ENCODE measurements at places on chromosomes 3 and 15. TPM values are rescaled to one million over a fixed set of nuclear protein-coding genes. Genes with fewer than 3 reads are reported as not detected.

The PTH1R gene
- polyA plus RNA-seq, result 131 TPM

The CLEC3B gene
- 27.7 TPM for polyA plus RNA-seq

The CTXN2 gene
- not detected for polyA plus RNA-seq

The SH2D7 gene
- polyA plus RNA-seq, result 0.42 TPM

The EFCAB12 gene
- 3.8 TPM for polyA plus RNA-seq

The BCL2A1 gene
- 0.21 TPM for polyA plus RNA-seq

The FHIT gene
- 26.6 TPM for polyA plus RNA-seq

The ADAMTSL3 gene
- 6.7 TPM for polyA plus RNA-seq

The GABRR3 gene
- polyA plus RNA-seq, result not detected

The STRIT1 gene
- polyA plus RNA-seq, result 2.3 TPM

The RAB5A gene
- polyA plus RNA-seq, result 77.8 TPM

The CCDC54 gene
- polyA plus RNA-seq, result 0.14 TPM

The SLC28A1 gene
- polyA plus RNA-seq, result 6.4 TPM

The NPAP1 gene
- 0.60 TPM for polyA plus RNA-seq

The MUC13 gene
- polyA plus RNA-seq, result not detected

The PRTG gene
- 13.5 TPM for polyA plus RNA-seq

DNA sequence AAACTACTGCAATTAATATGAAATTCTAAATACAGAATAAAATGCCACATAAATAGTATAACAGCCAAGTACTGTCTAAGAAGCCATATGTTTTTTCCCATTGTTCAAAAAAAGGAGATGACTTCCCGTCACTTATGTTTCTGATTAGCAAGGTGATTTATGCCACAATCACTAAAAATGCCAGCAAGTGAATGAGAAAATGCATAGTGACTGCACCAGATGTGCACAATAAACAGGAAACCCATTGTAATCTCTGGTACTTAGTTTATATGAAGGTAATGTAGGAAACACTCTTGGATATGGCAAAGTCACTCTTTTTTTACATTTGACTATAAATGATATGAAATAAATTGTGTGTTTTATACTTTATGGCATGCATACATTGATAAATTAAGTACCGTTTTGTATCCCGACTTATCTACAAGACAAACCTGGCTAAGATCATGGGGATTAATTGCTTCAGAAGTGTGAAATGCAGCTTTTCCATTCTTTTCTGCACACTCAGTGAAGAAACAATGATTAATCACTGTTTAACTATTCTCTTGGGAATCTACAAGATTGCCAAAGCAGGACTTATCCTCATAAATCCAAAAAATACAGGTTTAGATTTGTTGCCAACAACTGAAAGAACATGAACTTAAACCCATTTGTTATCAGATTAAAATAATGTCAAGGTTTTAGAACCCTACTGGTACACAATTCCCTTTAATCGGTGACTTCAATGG lies 164.5 kb downstream of the TBC1D5 start:
- DNase-seq, result no peak

- DNase-seq, result no peak
Measured at GRCh38 chr15:84818261-84819131, 1.3 kb downstream of the ALPK3 start.

DNA sequence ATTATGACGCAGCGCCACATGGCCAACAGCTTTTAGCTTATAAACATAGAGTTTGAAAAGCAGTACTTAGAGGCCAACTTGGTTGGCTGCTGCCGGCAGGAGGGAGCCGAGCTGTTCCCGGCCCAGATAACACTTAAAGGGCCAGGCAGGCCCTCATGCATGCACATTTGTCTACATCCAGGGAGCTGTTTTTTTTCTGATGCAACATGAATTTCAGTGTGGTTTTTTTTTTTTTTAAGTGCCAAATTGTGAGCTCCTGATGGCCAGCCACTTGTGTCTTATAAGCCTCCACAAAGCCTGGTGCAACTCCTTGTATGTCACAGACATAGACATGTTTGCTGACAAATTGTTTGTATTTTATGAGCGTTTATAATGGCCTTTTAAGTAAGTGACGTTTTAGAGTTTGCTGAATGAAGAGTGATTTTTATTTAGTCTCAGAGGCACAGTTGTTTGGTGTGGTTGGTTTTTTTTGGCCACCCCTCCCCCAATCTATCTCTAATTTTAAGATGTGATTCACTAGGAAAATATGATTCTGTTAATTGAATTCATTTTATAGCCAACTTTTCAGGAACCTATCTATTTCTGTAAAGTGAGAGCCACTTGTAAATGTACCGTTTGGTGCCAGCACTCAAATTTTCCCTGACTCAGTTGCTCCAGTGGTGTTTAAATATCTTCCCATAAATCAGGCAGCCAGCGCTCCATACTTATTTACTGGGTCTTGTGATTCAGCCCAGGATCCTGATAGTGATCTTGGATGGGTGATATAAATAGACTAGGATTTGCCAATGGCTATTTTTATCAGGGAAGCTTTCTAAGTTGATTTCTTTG lies 134.3 kb downstream of the VGLL4 start:
- no peak for DNase-seq

GRCh38 chr3:85890043-85890555 lies 931.3 kb downstream of the CADM2 start:
- no peak for DNase-seq

- DNase-seq, result no peak
Measured at GRCh38 chr3:128495435-128495970, 2.5 kb upstream of the GATA2 start.

DNA sequence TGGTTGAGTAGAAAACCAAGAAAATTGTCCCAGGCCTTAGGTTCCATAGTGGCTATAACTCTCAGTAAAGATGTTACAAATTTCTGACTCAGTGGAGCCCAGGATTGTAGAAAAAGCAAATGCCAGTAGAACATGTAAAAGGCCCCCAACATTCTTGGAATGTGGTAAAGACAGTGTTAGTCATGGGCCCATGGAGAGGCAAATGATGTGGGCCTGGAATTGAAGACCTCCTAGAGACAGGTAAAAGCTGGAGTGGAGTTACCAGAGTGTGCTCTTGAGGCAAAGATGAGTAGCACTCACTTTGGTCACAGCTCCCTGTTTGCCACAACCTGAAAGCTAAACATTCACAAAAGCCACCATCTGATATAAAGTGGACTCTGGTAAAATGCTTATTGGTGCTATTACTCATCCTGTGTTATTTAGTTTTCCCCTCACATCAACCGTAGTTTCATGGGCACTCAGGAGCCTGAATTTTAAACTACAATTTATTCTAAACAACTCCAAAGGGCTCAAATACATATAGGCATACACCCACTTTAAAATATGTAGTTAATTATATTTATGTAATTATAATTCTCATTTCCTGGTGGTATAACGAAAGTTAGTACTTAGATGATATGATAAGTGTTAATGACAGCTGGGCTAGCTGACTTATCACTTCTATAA lies 359.6 kb upstream of the NECTIN3 start:
- DNase-seq, result no peak

GRCh38 chr3:105915524-105915923 lies 46.7 kb upstream of the CBLB start:
- DNase-seq, result no peak

DNA sequence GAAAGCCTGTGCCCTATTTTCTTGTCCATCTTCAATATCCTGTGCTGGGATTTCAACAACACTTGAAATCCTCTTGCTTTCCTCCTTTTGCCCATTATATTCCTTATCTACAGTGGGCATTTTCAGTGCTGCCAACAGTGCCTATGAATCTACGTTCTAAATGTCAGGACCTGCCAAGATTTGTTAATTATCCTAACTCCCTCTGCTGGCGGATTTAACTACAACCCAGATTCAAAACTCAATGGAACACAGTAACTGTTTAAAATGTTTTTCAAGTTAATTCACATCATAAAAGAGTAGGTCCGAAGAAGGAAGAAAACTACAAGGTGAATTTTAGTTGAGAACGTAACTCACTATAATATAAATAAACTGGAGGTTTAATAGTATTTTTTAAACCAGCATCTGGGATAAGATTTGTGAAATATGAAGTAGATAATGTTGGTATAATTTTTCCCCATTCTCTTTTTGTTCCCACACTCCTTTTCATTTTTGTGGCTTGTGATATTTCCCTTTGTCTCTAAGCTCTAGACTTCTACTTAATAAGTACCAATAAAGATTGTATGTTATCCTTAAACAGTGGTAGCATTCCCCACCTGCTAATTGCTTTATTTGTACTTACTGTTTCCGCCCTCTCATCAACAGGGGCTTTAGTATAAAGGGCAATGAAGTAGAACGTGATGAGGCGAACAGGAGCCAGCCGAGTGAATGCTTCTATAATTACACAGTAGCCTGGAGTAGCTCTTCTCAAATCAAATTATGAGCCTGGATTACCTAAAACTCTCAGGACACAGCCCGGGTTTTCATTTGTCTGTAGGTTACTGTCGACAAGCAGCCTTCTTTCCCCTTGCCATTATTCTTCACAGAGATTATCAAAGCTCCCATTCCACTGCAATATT lies 302.5 kb upstream of the ATP11B start:
- DNase-seq, result no peak

DNA sequence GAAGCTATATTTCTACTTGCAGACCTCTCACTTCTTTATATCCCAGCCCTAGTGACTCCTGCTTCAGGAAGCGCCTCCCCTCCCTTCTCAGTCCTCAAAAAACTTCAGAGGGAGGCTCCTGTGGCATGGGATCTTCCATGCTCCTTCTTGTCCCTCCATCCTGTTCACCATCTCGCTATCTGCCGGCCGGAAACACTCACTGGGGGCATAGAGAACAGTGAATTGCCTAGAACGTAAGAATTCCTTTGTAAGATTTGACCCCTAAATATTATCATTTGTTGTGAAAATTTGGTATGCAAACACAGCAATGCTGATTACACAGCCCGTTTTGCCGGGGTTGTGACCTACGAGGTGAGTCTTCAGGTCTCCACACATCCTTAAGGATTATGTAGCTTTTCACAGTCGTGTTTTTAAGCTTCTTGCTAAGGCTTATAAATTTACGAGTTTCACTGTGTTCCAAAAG lies 218.7 kb upstream of the ATP10A start:
- DNase-seq, result no peak

DNA sequence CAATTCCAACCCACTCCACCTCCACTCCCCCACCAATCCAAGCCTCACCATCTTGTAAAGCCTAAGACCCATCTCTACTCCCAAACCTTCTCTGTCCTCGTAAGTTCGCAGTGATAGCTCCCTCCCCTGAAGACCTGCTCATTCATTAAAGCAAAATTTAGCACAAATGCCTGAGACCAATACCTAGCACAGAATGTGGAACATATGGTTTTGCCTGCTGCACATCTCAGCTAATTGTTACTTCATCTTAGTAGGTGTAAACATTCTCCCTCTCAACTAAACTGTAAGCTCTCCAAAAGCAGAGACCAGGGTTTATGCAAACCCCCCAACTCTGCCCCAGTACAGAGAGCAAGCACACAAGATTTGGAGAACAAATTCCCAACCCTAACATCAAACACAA lies 20.5 kb downstream of the DCLK3 start:
- no peak for DNase-seq

GRCh38 chr3:196537319-196537984 lies 22.3 kb upstream of the SMCO1 start:
- no peak for DNase-seq

- peak; percentile 16 for DNase-seq
Measured at GRCh38 chr15:72599855-72600464, 54.5 kb upstream of the GOLGA6B start.

DNA sequence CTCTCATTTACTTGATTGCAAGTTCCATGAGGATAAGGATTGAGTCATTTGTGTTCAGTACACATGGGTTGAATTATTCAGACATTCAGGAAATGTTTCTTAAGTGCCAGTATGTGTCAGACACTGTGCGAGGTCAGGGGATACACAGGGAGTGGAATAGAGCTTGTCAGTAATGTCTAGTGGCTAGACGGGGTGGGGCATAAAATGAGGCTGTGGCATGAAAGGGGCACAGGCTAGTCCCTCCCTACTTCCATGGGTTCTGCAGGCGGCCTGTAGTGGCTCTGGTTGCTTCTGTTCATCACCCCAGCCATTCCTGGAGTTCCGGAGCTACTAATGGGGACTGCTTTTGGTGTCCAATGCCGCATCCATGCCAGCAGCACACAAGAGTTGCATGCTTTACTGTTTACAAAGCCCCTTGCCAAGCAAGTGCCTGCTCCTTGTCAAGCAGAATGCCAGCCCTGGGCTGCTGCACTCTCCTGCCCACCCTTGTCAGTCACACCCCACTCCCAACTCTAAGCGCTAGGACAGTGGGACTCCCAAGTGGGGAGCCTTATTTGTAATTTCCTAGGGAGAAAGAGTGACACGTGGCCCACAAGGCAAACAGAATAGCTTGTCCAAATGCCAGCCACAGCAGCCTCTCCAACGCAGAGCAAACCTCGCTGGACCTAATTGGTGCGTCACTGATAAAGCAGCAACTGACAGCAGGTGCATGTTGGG lies 70.8 kb downstream of the RAB11A start:
- DNase-seq, result no peak

GRCh38 chr3:99012051-99012450 lies 110.6 kb upstream of the DCBLD2 start:
- peak; percentile 29 for DNase-seq

- no peak for DNase-seq
Measured at GRCh38 chr15:55434989-55435825, 26.9 kb downstream of the PIERCE2 start.

GRCh38 chr3:194956697-194957396 lies 271.2 kb downstream of the FAM43A start:
- DNase-seq, result no peak

- no peak for DNase-seq
Measured at GRCh38 chr3:18382760-18383369, 42.3 kb downstream of the SATB1 start.

GRCh38 chr3:40502034-40502433 lies 3.8 kb upstream of the ZNF620 start:
- no peak for DNase-seq

DNA sequence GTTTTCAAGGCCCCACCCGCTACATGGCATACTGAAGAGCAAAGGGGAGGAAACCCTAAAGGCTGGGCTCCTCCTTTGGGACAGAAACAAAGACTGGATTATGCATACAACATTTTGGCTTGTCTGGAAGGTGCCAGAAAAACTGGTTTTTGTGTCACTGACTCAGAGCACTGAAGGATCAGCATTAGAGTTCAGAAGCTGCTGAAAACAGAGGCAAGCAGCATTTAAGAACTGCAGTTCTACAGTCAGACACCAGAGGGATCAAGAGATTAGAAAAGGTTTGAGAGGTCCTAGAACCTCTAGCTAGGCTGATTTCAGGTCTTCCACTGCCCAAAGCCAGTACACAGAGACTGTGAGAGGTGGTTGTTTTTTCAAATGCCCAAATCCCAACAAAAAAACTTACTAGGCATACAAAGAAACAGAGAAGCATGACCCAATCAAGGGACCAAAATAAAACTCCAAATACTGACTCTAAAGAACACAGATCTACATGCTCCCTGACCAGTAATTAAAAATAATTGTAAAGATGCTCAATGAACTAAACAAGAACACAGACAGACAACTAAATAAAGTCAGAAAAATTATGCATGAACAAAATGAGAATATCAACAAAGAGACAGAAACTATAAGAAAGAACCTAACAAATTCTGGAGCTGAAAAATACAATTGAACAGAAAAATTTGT lies 91.2 kb downstream of the SENP2 start:
- peak; percentile 29 for DNase-seq

- DNase-seq, result no peak
Measured at GRCh38 chr3:13023235-13023970, 49.8 kb downstream of the IQSEC1 start.
